ENCODE measurements at places on chromosomes 7 and 10.

DNA sequence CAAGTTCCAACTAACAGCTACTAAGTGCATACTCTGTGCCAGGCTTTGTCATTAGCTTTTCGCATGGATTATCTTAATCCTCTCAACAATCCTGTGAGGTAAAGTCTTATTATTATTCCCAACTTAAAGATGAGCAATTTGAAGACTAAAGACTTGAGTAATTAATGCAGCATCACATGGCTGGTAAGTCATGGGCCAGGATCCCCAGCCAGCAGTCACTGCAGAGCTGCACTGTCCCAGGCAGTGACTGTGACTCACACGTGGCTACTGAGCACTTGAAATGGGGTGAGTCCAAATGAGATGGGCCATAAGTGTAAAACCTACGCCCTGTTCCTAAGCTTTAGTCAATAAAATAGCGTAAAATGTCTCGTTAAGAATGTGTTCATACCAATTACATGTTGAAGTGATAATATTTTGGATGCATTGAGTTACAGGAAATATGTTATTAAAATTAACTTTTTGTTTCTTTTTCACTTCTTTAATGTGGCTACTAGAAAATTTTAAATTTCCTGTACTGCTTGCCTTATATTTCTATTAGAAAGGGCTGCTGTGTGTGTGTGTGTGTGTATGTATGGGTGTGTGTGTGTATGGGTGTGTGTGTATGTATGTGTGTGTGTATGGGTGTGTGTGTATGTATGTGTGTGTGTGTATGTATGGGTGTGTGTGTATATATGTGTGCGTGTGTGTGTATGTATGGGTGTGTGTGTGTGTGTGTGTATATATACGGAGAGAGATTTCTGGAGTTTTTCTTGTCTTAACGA is 756.3 kb downstream of the AUTS2 start:
- DNase-seq: no peak

GRCh38 chr7:130667593-130668257 is 823 bp downstream of the COPG2 start:
- no peak for DNase-seq

- DNase-seq: no peak
These were observed 105.1 kb upstream of the ADCY1 start for GRCh38 chr7:45469103-45469502.

DNA sequence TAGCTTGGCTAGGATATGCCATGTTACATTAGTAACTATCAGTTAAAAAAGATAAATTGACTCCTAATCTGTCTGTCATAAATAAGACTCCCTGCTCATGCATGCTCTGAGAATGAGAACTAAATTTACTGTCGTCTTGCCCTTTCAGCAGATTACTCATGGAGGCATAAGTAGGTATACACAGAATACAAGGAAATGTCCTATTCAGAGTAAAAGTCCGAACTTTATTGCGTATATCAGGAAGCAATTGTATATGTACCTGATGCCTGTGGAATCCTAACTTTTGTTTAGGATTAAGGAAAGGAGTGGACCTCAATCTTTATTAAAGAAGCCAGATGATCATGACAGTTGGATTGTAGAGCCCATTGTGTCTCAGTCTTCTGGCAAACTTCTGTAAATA is 118.6 kb downstream of the THSD7A start:
- DNase-seq: no peak
